Right lobe of liver (tissue), 6 donors: ENCODE measurements at places on chromosomes 1 and 21. TPM values are rescaled to one million over a fixed set of nuclear protein-coding genes. Genes with fewer than 3 reads are reported as not detected.

AK5 gene
- total RNA-seq = 0.47 TPM

ACOT11 gene
- 0.64 TPM for total RNA-seq

TMCC2 gene
- 0.29 TPM for total RNA-seq

RIPPLY3 gene
- 0.12 TPM for total RNA-seq

FMO5 gene
- 55.0 TPM for total RNA-seq

NR5A2 gene
- total RNA-seq = 28.8 TPM

HIVEP3 gene
- total RNA-seq = 1.4 TPM

ANGPTL1 gene
- total RNA-seq = 10.0 TPM

PFDN2 gene
- 25.7 TPM for total RNA-seq

DNA sequence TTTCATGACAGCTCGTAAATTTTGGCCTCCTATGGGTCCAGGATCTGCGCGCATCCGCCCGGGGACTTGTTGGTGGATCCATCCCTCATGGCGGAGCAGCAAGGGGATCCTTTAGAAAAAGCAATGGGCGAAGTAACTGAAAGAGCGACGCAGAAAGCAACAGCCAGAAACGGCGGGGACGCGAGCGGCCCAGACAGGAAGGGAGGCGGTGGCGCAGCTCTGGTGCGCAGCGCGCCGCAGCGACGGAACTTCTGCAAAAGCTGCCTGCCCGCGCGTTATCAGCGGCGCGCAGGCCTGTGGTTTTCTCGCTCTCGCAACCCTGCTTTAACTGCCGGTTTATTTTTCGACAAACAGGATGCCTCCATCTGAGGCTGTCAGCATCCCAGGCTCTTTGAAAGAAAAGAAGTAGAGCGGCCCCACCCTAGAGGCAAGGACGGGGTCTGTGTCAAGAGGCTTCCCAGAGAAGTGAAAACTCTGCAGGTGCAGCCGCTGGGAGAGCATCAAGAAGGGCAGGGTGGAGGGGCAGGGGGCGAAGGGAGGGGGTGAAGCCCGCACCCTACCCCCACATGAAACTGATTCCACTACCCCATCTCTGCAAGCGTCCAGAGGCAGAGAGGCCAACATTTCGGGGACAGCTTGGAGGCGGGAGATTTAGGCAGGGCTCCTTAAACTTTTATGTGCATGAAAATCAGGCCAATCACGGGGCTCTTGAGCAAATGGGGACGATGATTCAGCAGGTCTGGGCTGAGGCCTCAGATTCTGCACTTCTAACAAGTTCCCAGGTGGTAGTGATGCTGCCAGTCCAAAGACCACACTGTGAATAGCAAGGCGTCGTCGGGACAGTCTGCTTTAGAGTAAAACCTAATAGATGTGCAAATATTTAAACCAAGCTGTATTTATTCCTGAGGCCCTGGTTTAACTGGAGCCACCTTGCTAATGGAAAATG is 22.2 kb downstream of the RUNX1 start:
- peak; percentile 69 for DNase-seq
- H3K27ac ChIP-seq = no peak overlapping the region
- H3K36me3 ChIP-seq = no peaks in the 10 kb centered on the region
- no peaks in the 10 kb centered on the region for H3K4me1 ChIP-seq

- DNase-seq = no peak
- H3K27ac ChIP-seq = no peak overlapping the region
- H3K4me1 ChIP-seq = no peaks in the 10 kb centered on the region
- no peak overlapping the region for H3K4me3 ChIP-seq
- H3K27me3 ChIP-seq = no peaks in the 10 kb centered on the region
- H3K36me3 ChIP-seq = peaks cover 3% of the 10 kb centered on the region
These were observed 26.5 kb downstream of the CNIH4 start for GRCh38 chr1:224383218-224383617.

DNA sequence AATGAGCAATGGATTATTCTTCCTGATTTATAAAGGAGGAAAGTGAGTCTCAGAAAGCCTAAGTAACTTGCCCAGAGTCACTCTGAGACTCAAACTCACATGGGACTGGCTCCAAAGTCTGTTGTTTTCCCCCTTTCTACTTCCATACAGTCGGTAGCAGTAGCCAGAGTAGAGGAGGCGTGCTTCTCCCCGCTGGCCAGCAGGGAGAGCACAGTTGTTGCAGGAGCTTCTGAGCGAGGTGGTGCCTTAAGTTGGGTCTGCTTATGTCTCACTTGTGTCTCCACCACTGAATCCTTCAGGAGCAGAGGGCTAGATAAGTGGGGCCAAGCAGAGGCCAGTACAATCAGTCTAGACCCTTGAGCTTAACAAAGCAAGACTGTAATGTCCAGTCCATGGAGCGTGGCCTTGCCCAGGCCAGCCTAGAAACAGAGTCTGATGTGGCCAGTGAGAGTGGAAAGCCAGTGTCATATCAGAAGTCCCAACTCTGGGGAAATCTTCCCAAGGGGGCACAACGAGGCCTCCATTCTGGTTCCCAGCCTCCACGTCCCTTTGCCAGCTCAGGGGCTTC is 181.9 kb downstream of the ZSCAN20 start:
- no peaks in the 10 kb centered on the region for H3K4me1 ChIP-seq
- no peak overlapping the region for H3K4me3 ChIP-seq
- no peak overlapping the region for H3K27ac ChIP-seq
- H3K27me3 ChIP-seq = no peaks in the 10 kb centered on the region
- no peak for DNase-seq

GRCh38 chr1:198903621-198904020 is 264.8 kb downstream of the PTPRC start:
- H3K4me1 ChIP-seq = no peaks in the 10 kb centered on the region
- DNase-seq = no peak
- no peak overlapping the region for H3K4me3 ChIP-seq
- H3K27me3 ChIP-seq = no peaks in the 10 kb centered on the region
- no peak overlapping the region for H3K27ac ChIP-seq

GRCh38 chr1:230104395-230105244 is 37.6 kb downstream of the GALNT2 start:
- no peaks in the 10 kb centered on the region for H3K36me3 ChIP-seq
- peak overlapping the region; percentile 12 for H3K4me3 ChIP-seq
- peak; percentile 93 for DNase-seq
- H3K27ac ChIP-seq = peak overlapping the region; percentile 77
- no peaks in the 10 kb centered on the region for H3K4me1 ChIP-seq
- no peaks in the 10 kb centered on the region for H3K27me3 ChIP-seq

DNA sequence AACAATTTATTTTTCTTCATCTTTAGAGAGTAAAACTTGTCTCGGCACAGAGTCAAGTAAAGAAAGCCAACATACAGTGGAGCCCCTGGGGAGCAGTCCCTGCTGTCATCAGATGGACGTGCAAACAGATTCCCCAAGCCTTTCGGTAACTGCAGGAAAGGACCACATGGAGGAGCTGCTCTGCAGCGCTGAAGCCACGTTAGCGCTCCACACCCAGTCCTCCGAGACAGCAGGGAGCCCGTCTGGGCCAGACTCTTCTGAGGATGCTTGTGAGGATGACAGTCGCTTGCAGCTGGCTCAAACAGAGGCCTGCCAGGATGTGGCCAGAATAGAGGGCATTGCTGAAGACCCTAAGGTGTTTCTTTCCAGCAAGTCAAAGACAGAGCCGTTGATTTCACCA is 77.1 kb upstream of the SCCPDH start:
- DNase-seq = no peak
- H3K4me1 ChIP-seq = no peaks in the 10 kb centered on the region
- H3K4me3 ChIP-seq = no peak overlapping the region
- H3K27me3 ChIP-seq = no peaks in the 10 kb centered on the region

DNA sequence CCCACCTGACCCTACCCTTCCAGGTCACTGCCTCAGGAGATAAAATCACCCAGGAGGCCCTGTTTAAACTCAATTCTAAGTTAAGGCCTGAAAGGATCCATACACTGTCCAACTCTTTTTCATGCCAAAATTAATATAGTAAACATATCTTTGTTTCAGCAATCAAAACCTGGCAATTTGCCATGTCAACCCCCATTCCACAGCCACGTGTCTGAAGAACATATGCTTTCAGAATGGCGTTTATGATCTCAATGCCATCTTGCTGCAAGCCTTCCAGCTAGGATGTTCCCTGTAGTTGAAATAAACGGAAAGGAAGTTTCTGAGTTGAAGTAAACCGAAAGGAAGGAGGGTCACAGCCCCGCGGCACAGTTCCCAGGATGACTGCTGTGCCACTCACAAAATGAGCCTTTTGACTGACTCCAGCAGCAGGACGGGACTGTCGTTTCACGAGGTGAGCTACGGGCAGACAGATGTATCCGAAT is 472.0 kb downstream of the SMYD3 start:
- H3K4me1 ChIP-seq = no peaks in the 10 kb centered on the region
- no peaks in the 10 kb centered on the region for H3K27me3 ChIP-seq
- no peak for DNase-seq
- no peaks in the 10 kb centered on the region for H3K36me3 ChIP-seq
- no peak overlapping the region for H3K4me3 ChIP-seq

GRCh38 chr1:220999872-221000863 is 120.9 kb downstream of the HLX start:
- H3K27me3 ChIP-seq = no peaks in the 10 kb centered on the region
- no peak for DNase-seq
- no peaks in the 10 kb centered on the region for H3K36me3 ChIP-seq
- no peak overlapping the region for H3K27ac ChIP-seq
- no peak overlapping the region for H3K4me3 ChIP-seq

DNA sequence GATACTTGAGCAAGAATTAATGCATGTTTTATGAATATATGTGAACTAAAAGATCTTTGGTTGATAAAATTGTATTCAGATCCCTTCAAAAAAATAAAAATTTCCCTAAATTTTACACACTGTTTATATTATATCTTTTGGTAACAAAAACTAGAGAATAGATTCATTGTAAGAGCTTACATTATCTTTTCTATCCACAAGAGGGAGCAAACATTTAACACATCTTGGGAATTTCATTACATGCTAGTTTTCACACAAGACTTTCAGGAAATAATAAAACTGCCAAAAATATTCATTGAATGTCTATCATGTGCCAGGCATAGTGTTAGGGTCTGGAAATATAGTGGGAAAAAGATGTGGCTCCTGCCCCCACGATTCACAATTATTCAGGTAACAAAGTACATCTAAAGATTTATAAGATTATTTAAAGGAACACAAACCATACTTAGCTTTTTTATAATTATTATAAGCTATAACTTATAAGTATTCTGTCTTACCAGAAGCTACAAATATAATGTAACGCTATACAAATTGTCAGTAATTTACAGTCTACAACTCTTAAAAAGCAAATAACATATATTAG is 30.6 kb downstream of the FAF1 start:
- no peaks in the 10 kb centered on the region for H3K36me3 ChIP-seq
- H3K4me1 ChIP-seq = no peaks in the 10 kb centered on the region
- no peak overlapping the region for H3K4me3 ChIP-seq
- H3K27me3 ChIP-seq = no peaks in the 10 kb centered on the region
- no peak overlapping the region for H3K27ac ChIP-seq

- no peak for DNase-seq
- no peak overlapping the region for H3K4me3 ChIP-seq
- no peaks in the 10 kb centered on the region for H3K36me3 ChIP-seq
- no peaks in the 10 kb centered on the region for H3K4me1 ChIP-seq
These were observed 207.3 kb downstream of the LHX8 start for GRCh38 chr1:75341537-75341936.

GRCh38 chr1:29136391-29136915 is 12.8 kb upstream of the TMEM200B start:
- H3K36me3 ChIP-seq = no peaks in the 10 kb centered on the region
- H3K27ac ChIP-seq = no peak overlapping the region
- no peak overlapping the region for H3K4me3 ChIP-seq

DNA sequence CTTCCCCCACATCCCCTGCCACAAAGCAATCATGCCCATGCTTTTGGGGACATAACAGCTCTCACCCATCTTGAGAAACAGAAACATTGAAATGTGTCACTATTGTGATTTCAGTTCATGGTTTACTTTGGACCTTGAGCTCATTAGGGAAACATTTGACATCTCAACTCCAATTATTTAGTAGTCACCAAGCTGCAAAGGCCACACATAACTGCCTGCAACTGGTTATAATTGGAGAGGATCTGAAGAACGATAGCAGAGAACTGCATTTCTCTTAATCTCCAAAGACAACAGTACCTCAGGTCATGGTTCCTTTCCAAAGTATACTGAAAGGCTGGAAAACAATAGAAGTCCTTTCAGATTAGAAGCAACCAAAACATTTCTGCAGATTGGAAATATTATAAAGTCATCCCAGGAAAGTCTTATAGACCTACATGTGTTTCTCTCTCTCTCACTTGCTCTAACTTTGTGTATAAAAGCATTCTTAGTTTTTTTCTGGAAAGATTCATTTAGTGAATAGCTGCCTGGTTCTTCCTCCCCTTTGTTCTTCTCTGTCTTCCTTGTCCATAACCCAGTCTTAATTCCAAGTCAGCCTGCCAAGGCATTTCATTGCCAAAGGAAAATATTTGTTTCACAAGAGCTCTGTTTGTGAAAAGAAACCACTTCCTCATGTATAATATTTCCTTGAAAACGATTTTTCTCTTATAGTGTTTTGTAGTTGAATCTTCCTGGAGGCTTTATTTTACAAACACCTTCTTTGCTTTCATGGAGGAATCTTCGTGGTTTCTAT is 426.8 kb downstream of the ADGRL2 start:
- DNase-seq = no peak
- H3K27me3 ChIP-seq = no peaks in the 10 kb centered on the region
- H3K4me1 ChIP-seq = no peaks in the 10 kb centered on the region
- no peak overlapping the region for H3K27ac ChIP-seq
- no peak overlapping the region for H3K4me3 ChIP-seq
- no peaks in the 10 kb centered on the region for H3K36me3 ChIP-seq

GRCh38 chr1:21651214-21652042 is 17.7 kb downstream of the RAP1GAP start:
- H3K36me3 ChIP-seq = no peaks in the 10 kb centered on the region
- no peak overlapping the region for H3K27ac ChIP-seq
- H3K27me3 ChIP-seq = no peaks in the 10 kb centered on the region
- no peaks in the 10 kb centered on the region for H3K4me1 ChIP-seq
- DNase-seq = no peak
- H3K4me3 ChIP-seq = peak overlapping the region; percentile 23

GRCh38 chr1:225258811-225259210 is 169.0 kb downstream of the LBR start:
- H3K4me1 ChIP-seq = no peaks in the 10 kb centered on the region
- no peak overlapping the region for H3K4me3 ChIP-seq
- H3K27me3 ChIP-seq = no peaks in the 10 kb centered on the region
- DNase-seq = no peak
- H3K27ac ChIP-seq = no peak overlapping the region

DNA sequence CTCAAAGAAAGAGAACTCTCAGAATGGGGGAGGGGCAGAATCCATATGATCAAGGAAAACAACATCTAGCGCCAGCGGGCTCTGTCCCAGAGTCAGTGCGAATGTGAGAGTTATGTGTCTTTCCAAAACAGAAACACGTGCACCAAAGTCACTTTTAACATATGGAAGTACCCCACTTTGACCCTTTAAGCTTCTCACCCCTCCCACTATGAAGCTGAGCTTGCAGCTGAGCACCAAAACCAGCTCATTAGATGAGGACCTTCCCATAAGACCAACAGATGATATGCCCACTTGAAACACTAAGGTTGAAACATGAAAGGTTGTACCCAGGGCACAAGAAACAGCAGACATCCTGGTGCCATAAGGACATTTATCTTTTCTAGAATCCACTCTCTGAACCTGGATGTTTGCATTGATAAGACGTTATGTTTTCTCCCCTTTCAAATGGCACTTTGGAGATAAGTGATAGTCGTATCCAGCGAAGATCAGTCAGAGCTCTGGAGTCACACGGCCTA is 171.0 kb downstream of the TGFBR3 start:
- no peak for DNase-seq
- no peaks in the 10 kb centered on the region for H3K27me3 ChIP-seq
- no peak overlapping the region for H3K27ac ChIP-seq
- no peaks in the 10 kb centered on the region for H3K4me1 ChIP-seq
- H3K36me3 ChIP-seq = peaks cover 29% of the 10 kb centered on the region
- H3K4me3 ChIP-seq = no peak overlapping the region

GRCh38 chr1:150066838-150067183 is 765 bp upstream of the VPS45 start:
- H3K27me3 ChIP-seq = no peaks in the 10 kb centered on the region
- H3K4me1 ChIP-seq = no peaks in the 10 kb centered on the region
- peak; percentile 68 for DNase-seq
- peak overlapping the region; percentile 76 for H3K4me3 ChIP-seq
- H3K36me3 ChIP-seq = peaks cover 7% of the 10 kb centered on the region
- peak overlapping the region; percentile 91 for H3K27ac ChIP-seq
